ENCODE measurements at places on chromosomes 2 and 18.

DNA sequence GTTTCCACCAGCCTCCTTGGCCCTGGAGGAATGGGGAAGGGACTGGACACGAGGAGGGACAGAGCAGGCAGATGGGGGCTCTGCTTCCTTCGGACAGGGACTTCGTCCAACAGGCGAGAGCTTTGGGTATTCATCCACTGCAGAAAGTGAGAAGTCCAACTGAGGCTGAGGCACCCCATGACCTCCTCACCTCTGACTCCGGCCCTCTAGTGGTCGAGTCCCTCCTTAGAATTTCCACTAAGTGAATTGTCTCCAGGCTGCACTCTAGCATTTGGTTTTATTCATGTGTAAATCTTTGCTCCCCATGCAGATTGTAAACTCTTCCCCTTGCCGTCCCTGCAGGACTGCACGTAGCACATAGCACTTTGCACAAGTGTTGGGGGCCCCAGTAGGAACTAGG, 75.6 kb downstream of the TMEM247 start:
- DNase-seq, result peak; percentile 33

DNA sequence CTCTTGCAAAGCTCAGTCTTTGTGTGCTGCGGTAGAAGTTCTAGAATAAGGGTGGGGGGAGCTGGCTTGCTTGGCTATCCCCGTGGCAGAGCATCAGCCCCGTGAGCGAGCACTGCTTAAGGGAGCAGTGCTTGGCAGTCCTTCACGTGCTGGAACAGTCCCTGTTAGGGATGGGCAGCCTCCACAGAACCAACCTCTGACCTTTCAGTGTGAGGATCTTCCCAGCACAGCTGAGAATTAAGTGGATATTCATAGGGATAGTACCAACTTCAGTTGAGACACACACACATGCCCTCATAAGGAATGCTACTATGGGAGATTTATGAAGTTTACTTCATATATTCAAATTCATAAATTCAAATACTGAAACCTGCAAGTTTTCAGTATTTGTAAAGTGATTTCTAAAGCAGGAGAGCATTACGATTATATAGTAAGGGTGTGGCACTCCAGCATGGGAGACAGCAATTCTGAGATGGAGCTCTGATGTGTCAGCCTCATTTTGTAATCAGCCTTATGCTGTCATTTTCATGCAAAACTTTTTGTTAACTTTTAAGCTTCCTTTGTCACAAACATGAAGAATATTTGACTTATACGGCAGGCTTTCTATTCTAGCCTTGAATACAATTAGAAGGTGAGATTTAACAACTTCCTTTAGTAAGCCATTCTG, 39.5 kb downstream of the ATP9B start:
- DNase-seq, result no peak

- no peak for DNase-seq
Observed at GRCh38 chr2:227310756-227311110, 14.3 kb upstream of the MFF start.

- DNase-seq, result no peak
Observed at GRCh38 chr2:203450561-203450960, 84.5 kb downstream of the RAPH1 start.

DNA sequence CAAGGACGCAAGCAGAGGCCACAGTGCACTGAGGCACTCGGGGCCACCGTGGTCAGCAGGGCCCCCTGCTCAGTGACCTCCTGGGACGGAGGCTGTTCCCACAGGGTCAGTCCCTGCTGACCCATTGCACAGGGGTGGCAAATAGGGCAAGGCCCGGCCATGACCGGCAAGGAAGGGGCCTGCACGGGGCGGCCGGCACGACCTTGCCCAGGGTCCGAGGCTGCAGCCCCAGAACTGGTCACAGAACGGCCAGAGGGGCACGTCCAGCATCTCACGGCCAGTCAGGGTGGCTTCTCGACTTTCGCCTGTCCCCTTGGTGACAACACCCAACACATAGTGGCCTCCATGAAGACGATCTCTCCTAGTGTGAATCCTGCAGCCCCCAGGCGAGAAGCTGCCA, 27.6 kb upstream of the OTOS start:
- no peak for DNase-seq

DNA sequence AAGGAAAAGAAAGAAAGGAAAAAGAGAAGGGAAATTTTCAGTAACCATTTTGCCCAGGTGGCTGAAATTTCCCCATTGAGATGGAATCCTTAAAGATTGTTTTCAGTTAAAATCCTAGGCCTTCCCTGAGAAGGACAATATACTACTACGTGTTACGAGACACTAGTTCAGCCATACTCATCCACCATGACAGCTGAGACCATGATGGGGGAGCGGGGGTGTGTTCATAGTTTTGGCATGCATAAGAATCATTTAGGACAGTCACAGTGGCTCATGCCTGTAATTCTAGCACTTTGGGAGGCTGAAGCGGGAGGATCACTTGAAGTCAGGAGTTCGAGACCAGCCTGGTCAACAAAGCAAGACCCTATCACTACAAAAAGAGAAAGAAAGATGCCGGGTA, 28.0 kb downstream of the PLA2R1 start:
- no peak for DNase-seq

DNA sequence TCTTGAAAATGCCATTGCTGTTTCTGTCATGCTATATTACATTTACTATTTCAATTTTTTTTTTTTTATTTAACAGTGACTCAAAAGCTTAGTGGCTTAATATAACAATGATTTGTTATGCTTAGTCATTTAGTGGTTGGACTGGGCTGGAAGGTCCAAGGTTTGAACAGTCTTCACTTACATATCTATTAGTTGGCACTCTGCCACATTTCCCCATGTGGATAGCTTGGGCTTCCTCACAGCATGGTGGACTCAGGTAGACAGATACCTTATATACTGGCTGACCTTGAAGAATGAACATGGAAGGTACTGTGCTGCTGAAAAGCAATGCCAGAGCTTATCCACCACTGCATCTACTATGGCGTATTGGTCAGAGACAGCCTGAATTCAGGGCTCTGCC, 909.5 kb upstream of the SOX11 start:
- no peak for DNase-seq

GRCh38 chr2:189179570-189179950, at the start of gene COL5A2:
Gene COL5A2, minus strand, starts transcription at chr2:189179761. Its CDS starts 157 bp downstream, at chr2:189179604.
- DNase-seq, result no peak

DNA sequence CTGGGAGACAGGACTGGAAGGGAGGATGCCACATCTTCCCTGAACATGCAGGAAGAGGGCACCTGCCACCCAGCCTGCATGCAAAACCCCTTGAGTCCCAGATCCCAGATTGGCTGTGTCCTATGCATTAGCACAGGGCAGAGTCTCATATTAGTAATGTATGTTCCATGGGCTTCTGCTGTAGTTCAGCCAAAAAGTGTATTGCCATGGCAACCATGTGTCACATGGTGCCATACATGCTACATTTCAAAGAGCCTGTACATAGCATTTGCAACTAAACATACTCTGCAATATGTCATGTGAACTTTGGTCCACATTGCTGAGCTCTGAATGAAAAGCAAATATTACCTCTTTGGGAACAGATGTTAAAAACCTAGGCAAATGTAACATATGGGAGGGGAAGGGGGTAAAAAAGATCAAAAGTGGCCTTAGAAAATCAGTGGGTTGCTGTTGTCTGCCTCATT, 78.4 kb downstream of the DPP4 start:
- DNase-seq, result no peak

GRCh38 chr18:26133652-26134051, at the start of gene PSMA8:
Gene PSMA8, plus strand, starts transcription at chr18:26133869. Its CDS starts 97 bp downstream, at chr18:26133966.
- DNase-seq, result peak; percentile 57

DNA sequence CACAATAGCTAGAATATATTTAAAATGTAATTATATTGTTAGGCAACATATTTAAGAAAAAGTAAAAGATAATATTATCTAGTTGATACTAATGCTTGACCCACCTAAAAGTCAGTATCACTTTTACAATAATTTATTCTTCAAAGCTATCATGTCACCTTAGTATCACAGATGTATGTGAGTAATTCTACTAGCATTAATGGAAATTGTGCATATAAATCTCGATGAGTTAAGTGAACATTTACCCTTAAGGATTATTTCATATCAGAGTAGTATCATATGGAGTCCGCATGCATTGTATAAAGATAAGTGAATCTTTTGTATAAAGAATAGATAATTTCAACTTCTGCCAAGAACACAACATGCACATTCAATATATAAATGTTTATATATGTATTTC, 103.4 kb downstream of the AGPS start:
- DNase-seq, result no peak

GRCh38 chr2:217902379-217903141, 100.2 kb downstream of the TNS1 start:
- no peak for DNase-seq

- DNase-seq, result no peak
Observed at GRCh38 chr18:3879114-3879835, 429.3 kb downstream of the TGIF1 start.

GRCh38 chr2:120511536-120511935, 165.6 kb downstream of the INHBB start:
- DNase-seq, result no peak

DNA sequence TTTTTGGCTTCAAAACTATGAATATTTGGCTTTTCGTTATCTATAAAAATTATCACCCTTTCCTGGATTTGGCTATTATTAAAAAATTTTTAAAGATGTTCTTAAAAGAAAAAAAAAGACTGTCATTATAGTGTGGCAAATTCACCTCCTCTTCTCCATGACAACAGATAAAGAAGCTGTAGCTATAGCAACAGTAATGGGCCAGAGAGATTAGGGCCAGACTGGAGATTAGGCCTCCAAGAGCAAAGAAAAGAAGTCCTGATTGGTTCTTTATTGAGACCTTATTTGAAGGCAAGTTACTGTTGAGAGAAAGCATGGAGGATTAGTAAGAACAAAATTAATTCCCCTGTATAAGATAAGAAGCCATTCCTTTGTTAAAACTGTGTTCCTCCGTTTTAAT, 812.5 kb downstream of the DCC start:
- DNase-seq, result no peak

DNA sequence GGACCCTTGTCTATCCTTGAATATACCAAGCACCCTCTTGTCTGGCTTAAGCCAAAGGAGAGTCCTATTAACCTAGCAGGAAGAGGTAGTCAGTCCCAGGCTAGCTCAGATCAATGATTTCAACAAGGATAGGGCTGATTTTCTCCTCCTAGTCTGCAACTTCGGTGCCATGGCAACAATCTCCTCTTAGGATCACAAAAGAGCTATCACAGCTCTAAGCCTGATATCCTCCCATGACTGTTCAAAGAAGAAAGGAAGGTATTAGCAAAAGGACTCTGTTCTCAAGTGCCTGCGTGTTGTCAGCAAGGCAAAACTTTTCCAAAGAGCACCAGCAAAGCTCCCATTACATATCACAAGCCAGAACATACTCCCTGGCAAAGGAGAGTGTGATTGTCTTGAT, 58.7 kb upstream of the DDX18 start:
- no peak for DNase-seq

DNA sequence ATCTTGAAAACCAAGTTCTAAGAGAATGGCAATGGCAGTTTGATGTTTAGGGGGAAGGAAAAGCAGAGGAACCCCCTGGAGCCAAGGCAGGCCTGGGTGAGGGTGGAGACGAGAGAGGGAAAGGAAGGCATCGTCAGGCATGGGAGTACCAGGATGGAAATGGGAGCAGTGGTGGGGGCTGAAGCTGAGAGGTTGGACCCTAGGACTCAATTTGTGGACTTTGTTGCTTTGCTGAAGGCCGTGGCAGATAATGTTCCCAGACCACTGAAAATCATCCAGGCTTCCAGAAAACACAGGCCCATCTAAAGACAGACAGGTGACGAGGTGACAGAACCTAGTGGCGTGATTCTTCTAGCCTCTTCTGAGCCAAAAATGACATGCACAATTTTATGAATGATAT, 4.9 kb downstream of the NPAS2 start:
- no peak for DNase-seq

GRCh38 chr2:217092710-217093379, 233.0 kb upstream of the TNP1 start:
- DNase-seq, result no peak

DNA sequence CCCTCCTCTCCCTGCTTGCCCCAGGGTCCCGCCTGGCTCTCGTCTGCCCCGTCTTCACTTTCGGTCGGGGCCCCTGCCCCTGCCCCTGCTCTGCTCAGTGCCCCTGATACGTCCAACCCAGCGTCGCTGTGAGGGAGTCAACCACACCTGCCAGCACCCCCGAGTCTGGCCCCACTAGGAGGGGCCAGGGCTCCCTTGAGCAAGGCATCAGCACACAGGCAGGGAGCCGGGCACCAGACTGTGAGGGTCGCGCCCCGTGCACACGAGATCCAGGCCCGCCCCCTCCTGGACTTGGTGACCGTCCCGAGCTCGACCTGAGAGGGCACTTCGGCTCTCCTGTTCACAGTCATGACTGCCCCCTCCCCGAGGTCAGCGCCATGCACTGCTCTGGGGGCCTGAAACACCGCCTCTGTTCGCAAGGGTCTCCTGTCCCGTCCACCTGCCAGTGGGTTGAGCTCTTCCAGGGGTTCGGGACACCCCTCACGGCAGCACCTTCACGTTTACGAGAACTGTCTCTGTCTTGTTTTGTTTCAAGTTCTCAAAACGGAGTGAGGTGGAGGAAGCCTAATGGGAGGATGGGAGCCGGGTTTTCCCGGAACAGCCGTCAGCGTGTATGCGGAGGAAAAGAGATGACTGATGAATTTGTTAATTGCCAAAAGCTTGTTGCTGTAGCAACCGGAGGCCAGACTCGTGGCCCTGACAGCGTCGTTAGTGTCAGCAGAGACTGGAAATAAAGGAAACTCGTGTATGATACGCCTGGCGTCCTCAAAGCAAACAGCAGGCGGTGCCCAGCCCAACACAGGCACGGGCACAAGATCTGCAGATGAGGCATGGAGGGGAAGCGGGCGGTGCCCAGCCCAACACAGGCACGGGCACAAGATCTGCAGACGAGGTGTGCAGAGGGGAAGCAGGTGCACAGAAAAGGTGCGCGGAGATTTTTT, 48.2 kb upstream of the KCNG2 start:
- DNase-seq, result no peak

GRCh38 chr2:31957354-31958139, 53.3 kb downstream of the MEMO1 start:
- DNase-seq, result no peak

- no peak for DNase-seq
Observed at GRCh38 chr2:1047485-1047884, 96.8 kb downstream of the SNTG2 start.

GRCh38 chr2:28163028-28163427, 229.6 kb upstream of the FOSL2 start:
- no peak for DNase-seq

DNA sequence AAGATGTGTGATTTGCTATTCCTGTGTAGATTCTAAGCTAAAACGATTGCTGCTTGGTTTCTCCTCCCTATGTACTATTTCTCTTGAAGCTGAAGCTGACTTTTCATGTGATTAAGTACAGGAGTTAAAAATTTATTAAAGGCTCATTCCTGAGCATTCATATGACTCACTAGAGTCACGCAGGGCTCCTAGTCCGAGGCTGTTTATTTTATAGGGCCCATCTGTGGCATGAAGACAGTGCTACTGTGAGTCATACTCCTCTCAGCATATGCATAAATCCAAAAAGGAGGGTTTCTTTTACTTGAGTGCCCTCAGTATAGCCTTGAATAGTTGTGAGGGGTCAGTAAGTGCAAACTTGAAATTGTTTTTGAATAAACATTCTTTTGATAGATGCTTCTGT, 378.8 kb downstream of the PTPRM start:
- no peak for DNase-seq

- no peak for DNase-seq
Observed at GRCh38 chr2:207054521-207054920, 111.2 kb downstream of the KLF7 start.

- DNase-seq, result no peak
Observed at GRCh38 chr2:102137138-102137537, 5.4 kb upstream of the IL1R1 start.
